ENCODE measurements at places on chromosomes 2 and 18.

- DNase-seq = peak; percentile 85
Observed at GRCh38 chr2:195559431-195559914, 97.6 kb upstream of the SLC39A10 start.

DNA sequence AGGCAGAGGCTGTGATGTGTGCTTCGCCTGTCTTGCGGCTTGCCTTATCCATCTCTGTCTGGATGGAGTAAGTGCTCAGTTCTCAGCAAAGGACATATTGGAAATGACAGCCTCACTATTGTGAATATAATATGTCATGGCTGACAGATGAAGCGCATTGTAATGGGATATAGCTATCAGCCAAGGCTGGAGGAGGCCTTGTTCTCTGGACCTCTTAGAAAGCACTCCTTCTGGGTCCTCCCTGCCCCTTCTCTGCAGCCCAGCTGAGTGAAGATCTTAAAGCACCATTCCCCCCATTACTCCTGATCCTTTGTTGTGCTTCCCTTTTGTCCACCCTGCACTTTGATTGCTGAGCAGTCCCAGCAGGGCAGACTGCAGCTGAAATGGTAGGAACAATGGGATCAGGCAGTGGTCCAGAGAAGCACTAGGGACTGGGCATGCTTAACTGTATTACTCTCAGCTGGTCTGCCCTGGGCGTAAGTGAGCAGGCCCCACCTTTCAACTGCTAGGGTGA lies 265.3 kb downstream of the SETBP1 start:
- DNase-seq = no peak

DNA sequence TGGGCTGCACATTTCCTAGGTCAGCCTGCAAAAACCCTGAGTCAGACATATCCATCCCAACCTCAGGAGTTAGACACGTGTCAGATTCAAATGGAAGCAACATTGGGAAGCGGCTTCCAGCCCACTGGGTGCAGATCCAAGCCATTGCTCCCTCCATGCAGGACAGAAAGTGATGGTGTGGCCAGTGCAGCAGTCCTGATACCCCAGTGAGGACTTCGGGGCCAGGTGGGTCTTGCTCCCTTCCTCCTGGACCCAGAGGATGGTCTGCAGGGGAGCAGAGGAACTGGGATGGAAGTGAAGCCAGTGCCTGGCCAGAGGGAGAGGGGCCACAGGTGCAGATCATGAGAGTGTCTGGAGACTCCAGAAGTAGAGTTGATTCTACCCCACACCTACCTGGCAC lies 252.0 kb downstream of the FAM210A start:
- DNase-seq = no peak

DNA sequence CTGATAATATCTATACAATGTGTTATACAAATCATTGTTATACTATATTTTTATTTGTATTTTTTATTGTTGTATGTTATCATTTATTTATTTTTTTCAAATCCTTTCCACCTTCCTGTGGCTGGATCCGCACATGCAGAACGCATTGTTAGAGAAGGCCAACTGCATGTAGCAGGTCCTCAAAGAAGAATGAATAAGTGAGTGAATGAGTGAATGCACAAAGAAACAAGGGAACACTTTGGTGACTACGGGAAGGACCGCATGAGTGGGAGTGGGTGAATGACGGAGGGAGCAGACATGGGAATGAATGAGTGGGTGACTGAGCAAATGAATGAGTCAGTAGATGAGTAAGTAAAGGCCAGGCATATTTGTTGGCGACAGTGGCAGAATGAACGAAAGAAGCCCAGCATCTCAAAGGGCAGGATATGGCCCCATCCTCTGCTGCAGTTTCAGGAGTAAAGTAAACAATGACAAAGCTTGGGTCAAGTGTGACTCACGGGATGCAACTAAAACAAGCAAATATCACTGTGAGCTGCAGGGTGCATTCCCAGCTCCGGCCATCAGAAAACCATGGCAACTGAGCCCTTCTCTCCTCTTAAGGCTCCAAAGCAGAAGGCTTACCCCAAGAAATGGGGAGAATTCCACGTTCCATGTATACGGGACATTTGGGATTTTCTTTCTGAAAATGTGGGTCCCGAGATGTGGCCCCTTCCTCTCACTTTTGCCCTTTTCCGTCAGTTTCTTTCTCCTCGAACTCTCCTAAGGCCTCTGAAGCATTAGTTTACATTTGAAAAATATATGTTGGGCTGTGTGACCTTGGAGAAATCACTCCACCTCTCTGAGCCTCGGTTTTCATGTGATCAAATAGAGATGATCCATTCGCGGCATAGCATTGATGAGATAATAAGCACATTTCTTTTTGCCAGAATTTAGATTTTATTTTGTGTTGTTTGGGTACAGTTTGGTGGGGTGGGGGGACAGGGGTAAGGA lies 24.5 kb downstream of the KCNF1 start:
- peak; percentile 100 for DNase-seq

- no peak for DNase-seq
Observed at GRCh38 chr2:104846786-104847585, 6.9 kb upstream of the POU3F3 start.
